CD4-positive, alpha-beta T cell treated with Interleukin-21 for 1 hour (primary cell): ENCODE measurements at places on chromosomes 3 and 15.

DNA sequence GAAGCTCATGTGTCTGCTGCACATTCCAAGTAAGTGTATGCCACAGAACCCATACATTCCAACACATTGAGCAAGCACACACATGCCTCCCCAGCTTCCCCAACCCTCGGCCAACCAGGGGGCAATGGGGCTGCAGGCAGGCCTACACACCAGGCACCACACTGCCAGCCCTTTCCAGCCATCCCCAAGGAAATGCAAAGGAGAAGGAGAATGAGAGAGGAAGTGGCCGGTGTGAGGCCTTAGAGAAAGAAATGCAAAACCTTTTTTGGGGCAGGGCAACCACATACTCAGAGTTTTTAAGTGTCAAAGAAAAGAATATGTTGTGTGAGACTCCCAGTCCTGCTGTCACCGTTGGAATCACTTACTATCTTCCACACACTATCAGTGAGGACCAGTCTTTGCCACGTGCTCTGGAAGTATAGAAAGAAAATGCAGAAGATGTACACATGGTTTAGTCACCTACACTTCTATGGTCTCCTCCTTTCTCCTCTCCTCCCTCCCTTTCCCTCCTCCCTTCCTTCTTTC, 11.1 kb downstream of the IGF2BP2 start:
- no peak for DNase-seq

DNA sequence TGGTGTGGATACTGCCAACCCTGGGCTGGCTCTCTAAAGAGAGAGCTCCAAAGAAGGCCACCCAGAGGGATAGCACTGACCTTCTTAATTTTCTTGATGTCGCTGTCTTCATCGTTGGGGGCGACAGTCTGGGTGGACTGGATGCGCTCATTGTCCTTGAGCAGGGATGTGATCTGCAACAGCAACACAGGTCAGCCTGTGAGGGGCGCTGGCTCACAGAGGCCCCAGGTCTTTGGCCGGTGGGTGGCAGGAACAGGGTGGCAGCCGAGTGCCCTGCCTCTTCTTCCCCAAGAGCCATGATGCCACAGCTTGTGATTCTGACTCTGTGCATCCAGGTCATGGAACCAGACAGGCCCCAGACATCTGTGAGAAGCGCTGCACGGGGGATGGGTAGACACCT, 41.2 kb downstream of the RASGRF1 start:
- no peak for DNase-seq

DNA sequence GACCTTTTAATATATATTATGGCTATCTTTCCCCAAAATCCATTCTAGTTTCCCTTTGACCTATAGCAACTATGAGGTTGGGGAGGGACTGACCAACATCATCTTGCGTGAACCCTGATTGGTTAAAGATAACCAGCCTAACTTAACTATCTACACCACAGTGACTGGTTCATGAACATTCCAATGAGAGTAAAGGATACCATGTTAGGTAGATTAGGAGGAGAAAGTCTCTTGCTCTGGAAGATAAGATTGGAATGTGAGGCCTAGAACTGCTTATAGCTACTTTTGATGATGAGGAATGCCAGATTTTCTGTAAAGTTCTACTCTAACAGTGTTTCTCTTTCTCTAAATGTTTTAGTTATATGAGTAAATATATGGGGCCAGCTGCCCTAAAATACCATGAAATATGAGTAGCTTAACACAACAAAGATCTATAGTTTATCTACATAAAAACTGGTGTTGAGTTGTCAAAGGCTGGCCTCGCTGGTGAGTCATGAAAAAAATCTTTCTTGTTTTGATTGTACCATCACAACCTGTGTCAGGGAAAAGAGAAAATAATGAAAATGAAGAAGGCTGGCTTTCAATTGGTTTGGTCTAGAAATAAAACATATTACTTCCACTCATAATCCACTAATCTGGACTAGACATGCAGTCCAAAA, 481.4 kb downstream of the NSUN3 start:
- DNase-seq: no peak

DNA sequence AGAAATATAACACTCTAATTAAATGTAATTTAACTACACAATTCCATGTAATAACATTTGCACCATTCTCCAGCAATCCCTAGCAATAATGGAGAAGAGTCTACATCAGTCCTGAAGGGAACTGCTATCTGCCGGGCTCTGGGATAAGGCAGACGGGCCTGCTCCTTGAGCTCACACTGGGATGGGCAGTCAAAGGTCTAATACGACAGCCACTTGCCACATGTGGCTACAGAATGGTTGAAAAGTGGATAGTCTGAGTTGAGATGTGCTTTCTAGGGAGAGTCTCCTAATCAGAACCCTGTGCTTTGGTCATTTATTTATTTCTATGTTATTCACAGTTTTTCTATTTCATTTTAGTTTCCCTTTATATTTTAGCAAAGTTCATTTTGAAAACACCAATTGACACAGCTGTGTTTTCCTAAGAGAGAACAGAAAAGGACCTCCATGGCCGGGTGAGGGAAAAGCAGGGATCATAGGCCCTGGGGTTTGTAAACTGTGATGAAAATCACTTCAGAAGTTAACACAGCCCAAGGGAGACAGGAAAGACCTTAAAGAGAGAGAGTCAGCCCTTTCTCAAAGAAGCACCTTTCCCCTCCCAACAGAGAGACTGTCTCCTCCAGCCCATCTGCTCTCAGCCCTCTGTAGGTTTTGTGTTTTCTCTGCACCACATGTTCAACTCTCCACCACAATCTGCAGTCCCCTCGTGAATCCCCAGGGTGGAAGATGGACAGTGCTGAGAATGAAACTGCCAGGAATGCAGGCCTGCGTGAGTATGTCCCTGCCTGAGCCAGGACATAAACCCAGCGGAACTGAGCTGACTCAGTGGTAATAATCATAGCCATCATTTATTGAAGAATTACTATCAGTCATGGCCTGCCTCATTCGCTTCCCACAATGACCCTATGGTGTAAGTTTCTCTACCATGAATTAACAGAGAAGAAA, 11.6 kb downstream of the FSIP1 start:
- no peak for DNase-seq

DNA sequence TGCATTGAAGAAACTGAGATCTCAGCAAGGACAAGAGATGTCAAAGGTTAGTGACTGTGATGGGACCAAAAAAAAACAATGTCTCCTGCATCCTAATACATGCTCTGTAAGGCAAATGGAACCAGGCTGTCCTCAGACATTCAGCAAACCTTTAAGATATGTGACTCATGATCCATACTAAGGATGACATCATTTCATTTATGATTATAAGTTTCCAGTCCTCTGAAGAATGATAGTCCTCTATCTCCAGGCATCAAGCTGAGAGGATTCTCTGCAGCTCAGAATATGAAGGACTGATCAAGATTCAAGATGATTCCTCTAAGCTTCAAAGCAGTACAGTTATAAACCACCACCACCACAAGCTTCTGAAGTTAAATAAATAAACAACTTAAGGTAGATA, 47.6 kb downstream of the SSR3 start:
- DNase-seq: no peak

GRCh38 chr3:149473357-149474249, 894 bp upstream of the TM4SF4 start:
- no peak for DNase-seq

GRCh38 chr15:34760909-34761308, 6.1 kb upstream of the GJD2 start:
- no peak for DNase-seq

GRCh38 chr3:143443851-143444331, 324.3 kb downstream of the CHST2 start:
- peak; percentile 36 for DNase-seq

DNA sequence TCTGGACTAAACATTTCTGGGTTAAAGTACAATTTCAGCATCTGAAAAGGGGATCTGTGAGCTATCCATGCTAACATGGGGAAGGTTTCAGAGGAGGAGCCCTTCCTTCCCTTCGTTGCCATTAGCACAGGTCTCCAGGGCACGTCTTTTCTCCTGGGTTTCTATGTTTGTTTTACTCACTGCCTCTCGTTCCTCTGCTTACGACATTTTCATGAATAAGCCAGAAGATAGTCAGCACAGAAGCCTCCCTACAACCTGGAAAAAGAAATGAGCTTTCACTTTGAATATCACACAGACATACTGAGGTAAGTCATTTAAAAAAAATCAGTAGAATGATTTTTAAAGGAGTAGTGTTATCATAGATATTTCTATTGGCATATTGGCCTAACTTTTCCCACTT, 117.2 kb upstream of the KCNMB2 start:
- DNase-seq: no peak

DNA sequence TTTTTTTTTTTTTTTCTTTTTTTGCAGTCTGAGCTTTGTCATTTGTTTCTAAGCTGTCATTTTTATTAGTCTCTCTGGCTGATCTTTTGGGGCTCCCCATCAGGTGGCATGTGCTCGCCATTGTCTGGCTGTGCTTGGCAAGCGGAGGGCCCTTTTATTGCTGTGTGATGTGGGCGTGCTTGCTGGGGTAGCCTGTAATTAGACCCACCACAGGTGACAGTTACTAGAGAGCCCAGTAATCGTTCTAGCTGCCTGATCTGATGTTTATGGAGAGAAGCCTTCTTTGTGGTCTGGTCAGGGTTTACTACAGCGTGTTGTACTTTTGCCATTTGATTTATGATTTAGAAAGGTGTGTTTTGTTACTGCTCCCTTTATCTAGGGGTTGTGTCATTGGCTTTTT, 179.9 kb downstream of the MCTP2 start:
- no peak for DNase-seq

DNA sequence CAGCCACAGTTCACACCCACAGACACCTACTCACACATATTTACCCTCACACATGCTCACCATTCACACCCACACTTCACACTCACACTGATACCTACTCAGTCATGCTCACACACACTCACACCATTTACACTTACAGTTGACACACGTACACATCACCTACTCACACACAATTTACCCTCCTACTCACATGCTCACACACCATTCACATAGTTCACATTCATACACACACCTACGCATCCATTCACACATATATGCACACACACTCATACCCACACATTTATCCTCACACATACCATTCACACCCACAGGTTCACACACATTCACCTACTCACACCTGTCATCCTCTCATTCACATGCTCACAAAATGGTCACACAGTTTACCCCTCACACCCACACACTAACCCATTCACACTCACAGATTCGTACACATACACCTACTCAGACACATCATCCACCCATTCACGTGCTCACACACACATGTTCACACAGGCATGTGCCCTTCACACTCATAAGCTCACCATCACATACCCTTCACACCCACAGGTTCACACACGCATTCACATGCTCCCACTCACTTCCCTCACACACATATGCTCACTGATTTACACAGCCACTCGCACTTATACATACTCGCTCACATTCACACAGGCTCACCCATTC, 42.3 kb downstream of the HMCES start:
- DNase-seq: no peak

- DNase-seq: no peak
Observed at GRCh38 chr3:143648218-143648617, 200.1 kb downstream of the SLC9A9 start.

- DNase-seq: peak; percentile 88
Observed at GRCh38 chr15:88894348-88894818, 961 bp downstream of the HAPLN3 start.

DNA sequence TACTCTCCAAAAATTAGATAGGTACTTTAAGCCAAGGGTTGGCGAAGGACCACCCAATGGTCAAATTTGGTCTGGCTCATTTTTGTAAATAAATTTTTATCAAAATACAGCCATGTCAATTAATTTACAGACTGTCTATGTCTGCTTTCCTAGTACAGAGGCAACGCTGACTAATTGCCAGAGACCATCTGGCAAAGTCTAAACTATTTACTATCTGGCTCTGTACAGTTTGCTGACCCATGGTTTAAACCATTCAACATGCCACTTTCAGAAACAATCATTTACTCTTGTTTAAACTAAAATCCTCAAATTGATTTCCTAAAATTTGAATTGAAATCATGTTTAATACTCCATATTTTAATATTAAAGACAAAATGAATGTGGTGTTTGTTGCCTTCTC, 25.9 kb downstream of the CBLB start:
- no peak for DNase-seq

DNA sequence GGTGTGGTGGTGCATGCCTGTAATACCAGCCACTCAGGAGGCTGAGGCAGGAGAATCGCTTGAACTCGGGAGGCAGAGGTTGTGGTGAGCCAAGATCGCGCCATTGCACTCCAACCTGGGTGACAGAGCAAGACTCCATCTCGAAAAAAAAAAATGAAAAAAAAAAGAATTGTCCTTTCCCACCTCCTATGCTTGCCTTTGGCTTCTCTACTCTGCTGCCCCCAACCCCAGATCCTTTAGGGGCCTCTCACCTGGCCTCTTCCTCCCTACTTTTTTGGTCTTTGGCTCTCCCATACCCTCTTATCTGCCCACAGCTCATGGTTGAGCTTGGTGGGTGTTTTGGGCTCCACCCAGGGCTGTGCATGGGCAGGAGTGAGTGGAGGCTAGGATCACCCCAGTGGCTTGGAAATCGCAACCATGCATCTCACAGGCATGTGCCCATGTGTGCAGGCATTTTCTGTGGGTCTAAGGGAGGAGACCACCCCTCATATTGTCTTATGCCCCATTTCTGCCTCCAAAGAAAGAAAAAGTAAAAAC, 2.1 kb upstream of the SHISA5 start:
- DNase-seq: no peak

- DNase-seq: no peak
Observed at GRCh38 chr3:58577269-58577821, at the start of gene FAM107A. TSS of gene FAM107A (minus strand) at chr3:58577391. CDS start at chr3:58569860, 7,531 bp downstream.

DNA sequence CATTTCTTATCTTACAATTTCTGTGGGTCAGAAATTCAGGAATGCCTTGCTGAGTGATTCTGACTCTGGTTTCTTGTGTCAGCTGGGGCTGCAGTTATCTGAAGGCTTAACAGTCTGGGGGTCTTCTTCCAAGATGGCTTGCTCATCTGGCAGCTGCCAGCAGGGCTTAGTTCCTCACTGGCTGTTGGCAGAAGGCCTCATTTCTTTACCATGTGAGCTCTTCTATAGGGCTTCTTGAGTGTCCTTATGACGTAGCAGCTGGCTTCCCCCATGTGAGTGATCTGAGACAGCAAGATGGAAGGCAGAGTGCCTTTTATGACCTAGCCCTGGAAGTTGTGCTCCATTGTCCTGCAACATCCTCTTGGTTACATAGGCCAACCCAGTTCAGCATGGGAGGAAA, 82.0 kb upstream of the PDZRN3 start:
- DNase-seq: no peak

- DNase-seq: no peak
Observed at GRCh38 chr3:129602730-129603560, 3.5 kb downstream of the PLXND1 start.

DNA sequence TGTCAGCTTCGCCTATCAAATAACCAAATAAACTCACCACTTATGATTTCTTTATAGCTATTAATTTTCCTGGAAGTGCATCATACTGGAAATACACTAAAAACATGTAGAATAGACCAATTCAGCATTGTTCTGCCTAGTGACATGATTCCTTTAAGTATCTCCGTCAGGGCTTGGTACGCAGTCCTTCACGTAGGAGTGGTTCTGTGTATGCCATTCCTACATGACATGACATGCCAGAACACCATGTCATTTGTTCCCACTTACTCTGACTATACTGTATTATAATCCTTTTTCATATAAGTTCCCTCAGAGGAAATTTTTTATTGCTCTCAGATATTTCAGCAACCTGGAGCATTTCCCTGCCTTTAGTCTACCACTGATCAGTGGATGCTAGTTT, 230.7 kb upstream of the EPHA3 start:
- no peak for DNase-seq
